ENCODE measurements at places on chromosomes 12 and 14. TPM values are rescaled to one million over a fixed set of nuclear protein-coding genes. Genes with fewer than 3 reads are reported as not detected.

KRT82 gene
- total RNA-seq, result not detected

HHIPL1 gene
- 1.0 TPM for total RNA-seq

RTL1 gene
- not detected for total RNA-seq

B4GALNT3 gene
- 4.7 TPM for total RNA-seq

SLC38A4 gene
- total RNA-seq, result 2.8 TPM

FOXJ2 gene
- 6.5 TPM for total RNA-seq

PFDN5 gene
- 243 TPM for total RNA-seq

PIANP gene
- total RNA-seq, result not detected

TOGARAM1 gene
- total RNA-seq, result 19.4 TPM

B4GALNT1 gene
- 0.07 TPM for total RNA-seq

HOXC13 gene
- not detected for total RNA-seq

ARMH4 gene
- total RNA-seq, result 5.1 TPM

KLRF1 gene
- 0.21 TPM for total RNA-seq

CCDC177 gene
- not detected for total RNA-seq

KRT78 gene
- total RNA-seq, result 6.2 TPM

CEP83 gene
- total RNA-seq, result 13.7 TPM

PRIMA1 gene
- total RNA-seq, result not detected

KRT6C gene
- 171 TPM for total RNA-seq

VCPKMT gene
- total RNA-seq, result 8.0 TPM

IRAK3 gene
- 0.68 TPM for total RNA-seq

NGB gene
- not detected for total RNA-seq

CMKLR1 gene
- not detected for total RNA-seq

IL31 gene
- not detected for total RNA-seq

RPL10L gene
- total RNA-seq, result not detected

DTX3 gene
- total RNA-seq, result 3.1 TPM

RNASE4 gene
- 3.8 TPM for total RNA-seq

TMEM30B gene
- total RNA-seq, result 14.7 TPM

KRT2 gene
- not detected for total RNA-seq
